ENCODE measurements at places on chromosomes 5 and 9.

DNA sequence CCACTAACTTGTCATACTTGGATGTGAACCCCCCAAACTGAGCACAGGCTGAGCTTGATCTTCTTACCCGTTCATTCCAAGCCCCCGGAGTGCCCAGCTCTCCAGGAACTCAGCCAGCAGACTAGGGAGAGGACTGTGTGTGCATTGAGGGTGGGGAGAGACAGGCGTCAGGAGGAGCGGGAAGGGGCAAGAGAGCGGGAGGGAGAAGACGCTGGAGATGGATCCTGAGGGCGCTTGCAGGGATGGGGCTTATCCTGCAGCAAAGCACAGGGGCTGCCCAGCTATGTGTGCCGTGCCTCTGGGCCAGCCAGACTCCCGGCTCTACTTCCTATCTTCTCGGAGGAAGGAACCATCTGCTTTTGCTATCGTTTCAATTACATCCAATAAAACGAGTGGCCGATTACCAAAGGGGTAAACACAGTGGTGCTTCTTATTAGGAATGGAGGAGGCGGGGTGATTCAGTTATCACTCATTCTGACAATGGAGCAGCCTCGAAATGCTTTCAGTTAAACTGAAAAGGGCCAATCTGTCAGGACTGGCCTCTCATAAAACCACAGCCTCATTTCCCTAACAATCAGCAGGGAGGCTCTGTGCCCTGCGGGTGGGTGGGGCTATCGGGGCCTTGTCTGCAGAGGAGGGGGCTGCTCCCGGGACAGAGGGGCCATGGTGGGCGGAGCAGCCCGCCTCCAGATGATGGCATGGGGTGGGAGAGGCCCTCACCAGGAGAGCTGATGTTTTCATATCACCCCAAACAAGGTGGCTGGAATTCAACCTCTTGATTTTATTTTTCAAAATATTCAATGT, 168.2 kb downstream of the DAB2IP start:
- DNase-seq = no peak

- DNase-seq = no peak
These were observed 624.1 kb downstream of the ISL1 start for GRCh38 chr5:52007230-52007858.

DNA sequence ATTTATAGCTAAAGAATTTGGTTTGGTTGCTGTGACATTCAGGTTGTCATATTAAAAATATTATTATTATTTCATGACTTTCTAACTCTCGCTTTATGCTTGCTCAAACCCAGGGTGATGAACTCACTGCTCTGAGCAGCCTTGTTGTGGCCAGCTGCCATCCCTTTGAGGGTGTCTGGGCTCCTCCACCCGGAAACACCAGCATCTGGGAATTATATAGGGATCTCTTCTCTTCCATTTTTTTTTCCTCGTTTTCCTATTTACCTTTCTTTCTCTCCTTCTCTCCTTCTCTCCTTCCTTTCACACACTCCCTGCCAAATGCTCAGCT, 355.8 kb upstream of the SMARCA2 start:
- no peak for DNase-seq

DNA sequence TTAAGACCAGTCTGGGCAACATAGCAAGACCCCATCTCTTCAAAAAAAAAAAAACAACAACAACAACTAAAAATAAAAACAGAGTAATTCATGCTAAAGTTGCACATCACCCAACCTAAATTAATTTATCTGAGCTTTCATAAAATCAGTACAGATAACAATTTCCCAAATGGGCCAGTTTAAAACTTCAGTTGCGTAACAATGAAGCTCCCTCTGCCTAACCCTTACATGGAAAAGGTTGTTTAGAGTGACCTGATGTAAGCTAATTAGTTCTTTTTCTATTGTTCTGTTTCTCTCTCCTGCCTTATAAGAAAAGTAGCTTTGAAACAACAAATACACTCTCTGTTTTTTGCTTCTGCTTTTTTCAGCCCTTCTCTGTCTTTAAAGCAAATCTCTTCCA, 46.2 kb upstream of the SLC28A3 start:
- DNase-seq = no peak

- DNase-seq = no peak
These were observed 2.7 kb downstream of the LCN9 start for GRCh38 chr9:135665795-135666189.

- no peak for DNase-seq
These were observed 22.0 kb downstream of the C9orf57 start for GRCh38 chr9:72038408-72038807.

DNA sequence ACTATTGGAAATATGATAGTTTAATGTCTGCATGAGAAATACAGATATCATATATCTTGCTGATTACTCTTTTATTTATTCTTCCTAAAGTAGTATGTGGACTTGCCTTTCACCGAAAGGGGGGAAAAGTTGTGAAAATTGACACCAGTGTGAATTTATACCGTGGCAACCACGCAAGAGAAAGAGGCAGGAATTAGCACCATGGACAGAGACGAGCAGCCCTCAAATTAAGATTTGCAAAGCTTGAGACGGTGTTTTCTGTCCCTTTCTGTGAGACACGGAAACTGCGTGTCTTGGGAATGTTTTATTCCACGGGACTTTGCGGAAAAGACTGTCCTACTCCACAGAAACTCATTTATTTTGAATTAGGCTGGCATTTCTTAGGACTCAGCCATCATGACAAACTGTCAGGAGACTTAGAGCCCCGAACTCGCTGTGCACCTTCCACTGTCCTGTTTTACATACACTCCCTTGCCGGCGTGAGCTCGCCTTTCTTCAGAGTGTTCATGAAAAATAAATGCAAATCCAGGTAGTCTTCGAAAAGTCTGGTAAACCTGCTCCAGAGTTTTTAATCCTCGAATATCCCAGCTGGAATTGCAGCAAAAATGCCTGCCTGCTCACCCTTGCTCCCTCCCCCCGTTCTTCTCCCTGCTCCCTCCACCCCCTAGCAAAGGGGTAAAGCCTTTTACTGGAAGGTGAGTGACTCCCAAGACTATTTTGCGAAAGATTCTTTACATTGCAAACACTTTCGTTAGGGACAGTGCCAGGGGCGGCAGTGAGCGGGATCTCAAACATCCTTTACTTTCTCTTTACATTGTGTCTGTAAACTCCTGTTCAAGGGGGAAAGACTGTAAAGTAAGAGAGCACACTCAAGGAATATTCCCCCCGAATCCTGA, 3.8 kb upstream of the ELAVL2 start:
- DNase-seq = no peak

- DNase-seq = no peak
These were observed 14.8 kb downstream of the RASEF start for GRCh38 chr9:83047839-83048775.

All from stimulated activated CD4-positive, alpha-beta T cell treated with anti-CD3 and anti-CD28 coated beads, Interleukin-15, amount 100 ng/mL, for 1 hour (primary cell).